Renal pelvis (tissue), 12 donors: ENCODE measurements at places on chromosomes 4 and X. TPM values are rescaled to one million over a fixed set of nuclear protein-coding genes. Genes with fewer than 3 reads are reported as not detected.

Gene G3BP2
- 172 TPM for polyA plus RNA-seq

Gene PRKX
- 18.4 TPM for polyA plus RNA-seq

Gene SPANXA1
- not detected for polyA plus RNA-seq

Gene TBC1D25
- polyA plus RNA-seq, result 11.7 TPM

Gene AMBN
- polyA plus RNA-seq, result 1.6 TPM

Gene IL2RG
- polyA plus RNA-seq, result 0.81 TPM

Gene TMEM271
- 0.09 TPM for polyA plus RNA-seq

Gene TAF7L
- 0.50 TPM for polyA plus RNA-seq

Gene NDST4
- polyA plus RNA-seq, result 0.70 TPM
